ENCODE measurements at places on chromosomes 4 and X.

DNA sequence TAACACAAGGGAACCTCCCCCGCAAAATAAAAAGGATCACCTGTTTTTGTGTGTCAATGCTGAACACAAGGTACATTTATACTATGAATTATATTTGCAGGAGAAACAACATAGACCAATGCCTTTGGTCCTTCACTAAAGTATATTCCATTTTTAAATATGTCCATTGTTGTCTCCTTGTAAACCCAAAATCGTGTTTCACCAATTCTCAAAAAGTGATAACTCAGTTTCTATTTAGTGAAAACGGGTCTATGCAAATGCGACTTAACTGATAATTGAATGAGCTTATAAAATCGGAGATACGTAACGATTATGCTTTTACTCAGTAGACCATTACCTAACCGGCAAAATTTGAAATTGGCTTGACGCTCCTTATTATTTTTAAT, 2.1 kb downstream of the BRWD3 start:
- no peak for DNase-seq

- no peak for DNase-seq
Measured at GRCh38 chrX:148381603-148382002, 118.8 kb upstream of the AFF2 start.

DNA sequence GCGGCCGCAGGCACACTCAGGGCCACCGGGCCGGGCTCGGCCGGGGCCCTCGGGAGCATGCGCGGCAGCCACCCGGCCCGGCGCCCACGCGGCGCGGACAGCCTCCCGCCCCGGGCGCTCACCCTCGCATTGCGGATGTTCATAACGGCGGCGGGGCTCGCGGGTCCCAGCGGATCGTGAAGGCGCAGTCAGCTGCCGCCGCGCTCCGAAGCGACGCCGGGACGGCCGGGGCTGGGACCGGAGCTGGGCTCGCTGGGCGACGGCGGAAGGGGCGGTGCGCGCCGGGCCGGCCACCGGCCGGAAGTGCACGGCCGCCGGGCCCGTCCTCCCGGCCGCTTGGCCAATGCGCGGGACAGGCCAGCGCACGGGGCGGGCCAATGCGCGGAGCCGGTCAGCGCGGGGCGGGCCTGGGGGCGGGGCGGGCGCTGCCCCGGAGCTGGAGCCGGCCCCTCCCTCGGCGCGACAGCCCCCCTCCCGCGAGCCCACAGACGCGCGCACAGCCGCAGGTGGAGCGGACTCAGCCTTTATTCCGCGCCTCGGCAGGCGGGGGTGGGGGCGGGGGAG, at the start of gene NAA10:
Gene NAA10, minus strand, starts transcription at position 276 of the 564 bp plus-strand sequence. Its CDS starts 133 bp downstream, at position 143.
- peak; percentile 72 for DNase-seq

- DNase-seq = no peak
Measured at GRCh38 chr4:158459085-158459820, 62.4 kb upstream of the RXFP1 start.

GRCh38 chr4:73309211-73309610, 50.6 kb upstream of the ANKRD17 start:
- no peak for DNase-seq

DNA sequence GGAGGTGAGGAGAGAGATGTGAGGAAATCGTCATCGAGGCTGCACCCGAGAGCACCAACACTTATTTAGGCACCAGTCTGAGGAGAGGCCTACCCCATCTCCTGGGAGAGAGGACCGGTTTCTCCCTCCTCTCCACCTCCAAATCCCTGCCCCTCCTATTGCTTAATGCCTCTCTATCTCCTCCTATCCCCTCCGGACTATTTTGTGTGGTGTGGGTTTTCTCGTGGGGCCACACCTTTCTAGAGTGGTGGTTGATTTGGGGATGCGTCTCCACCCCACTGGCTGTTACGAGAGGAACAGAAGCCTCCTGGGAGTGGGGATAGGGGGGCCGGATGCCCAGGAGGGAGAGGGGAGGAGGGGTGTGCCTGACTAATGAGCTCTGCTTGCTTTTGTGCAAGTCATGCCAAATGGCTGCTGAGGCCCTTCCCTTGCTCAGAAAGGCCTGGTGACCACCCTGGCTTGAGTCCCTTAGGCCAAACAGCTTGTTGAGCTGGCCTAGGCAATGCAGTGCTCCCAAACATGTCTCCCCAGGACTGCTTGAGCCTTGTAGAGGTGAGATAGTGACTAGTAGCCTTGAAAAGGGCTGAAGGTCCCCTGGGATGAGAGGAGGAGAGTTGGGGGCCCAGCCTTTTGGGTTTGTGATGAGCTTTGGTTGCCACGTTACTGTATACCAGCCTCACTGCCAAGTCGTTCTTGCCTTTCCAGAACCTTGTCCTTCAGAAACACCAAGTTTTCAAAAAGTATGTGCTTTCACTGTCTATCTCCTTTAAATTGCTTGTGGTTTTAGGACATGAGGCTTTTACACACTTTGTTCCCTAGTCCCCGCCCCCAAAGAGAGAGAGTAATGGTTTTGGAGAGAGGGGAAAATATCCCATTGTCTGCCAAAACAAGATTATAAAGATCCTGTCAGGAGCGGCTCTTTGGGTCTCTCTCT, 1.2 kb downstream of the MSN start:
- DNase-seq = no peak

GRCh38 chr4:147309434-147309833, 171.5 kb upstream of the EDNRA start:
- no peak for DNase-seq

DNA sequence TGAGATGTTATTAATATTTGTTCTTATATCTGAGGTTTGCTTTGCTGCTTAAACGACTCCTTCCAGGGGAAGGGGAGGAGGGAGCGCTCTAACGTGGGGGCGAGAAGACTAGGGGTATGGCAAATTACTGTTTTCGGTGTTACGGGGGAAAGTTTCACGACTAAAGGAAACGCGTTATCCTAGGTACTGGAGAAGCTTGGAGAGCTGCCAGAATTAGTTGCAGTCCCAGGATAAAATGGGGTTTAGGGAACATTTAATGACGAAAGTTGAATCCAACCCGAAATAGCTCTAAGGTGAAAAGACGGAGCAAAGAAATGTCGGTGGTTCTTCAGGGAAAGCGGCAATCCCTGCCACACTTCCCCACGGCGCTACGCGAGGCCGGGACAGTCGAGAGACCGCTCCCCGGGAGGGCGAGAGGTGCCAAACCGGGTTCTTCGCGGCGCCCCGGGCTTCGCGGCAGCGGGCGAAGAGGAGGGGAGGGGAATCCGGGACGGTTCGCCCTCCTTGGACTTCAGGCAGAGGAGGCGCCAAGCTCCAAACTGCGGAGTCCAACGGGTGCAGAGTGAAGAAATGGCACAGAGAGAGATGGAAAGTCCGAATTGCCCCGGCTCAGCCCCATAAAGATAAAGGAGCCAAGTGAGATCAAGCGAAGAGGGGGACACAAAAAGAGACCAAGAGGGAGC, 724 bp downstream of the THOC2 start:
- no peak for DNase-seq

GRCh38 chr4:94929696-94930095, 171.9 kb downstream of the BMPR1B start:
- DNase-seq = no peak

GRCh38 chr4:181761156-181761555, 482.0 kb upstream of the TENM3 start:
- DNase-seq = no peak

GRCh38 chrX:17039826-17040225, 93.4 kb downstream of the REPS2 start:
- DNase-seq = no peak

DNA sequence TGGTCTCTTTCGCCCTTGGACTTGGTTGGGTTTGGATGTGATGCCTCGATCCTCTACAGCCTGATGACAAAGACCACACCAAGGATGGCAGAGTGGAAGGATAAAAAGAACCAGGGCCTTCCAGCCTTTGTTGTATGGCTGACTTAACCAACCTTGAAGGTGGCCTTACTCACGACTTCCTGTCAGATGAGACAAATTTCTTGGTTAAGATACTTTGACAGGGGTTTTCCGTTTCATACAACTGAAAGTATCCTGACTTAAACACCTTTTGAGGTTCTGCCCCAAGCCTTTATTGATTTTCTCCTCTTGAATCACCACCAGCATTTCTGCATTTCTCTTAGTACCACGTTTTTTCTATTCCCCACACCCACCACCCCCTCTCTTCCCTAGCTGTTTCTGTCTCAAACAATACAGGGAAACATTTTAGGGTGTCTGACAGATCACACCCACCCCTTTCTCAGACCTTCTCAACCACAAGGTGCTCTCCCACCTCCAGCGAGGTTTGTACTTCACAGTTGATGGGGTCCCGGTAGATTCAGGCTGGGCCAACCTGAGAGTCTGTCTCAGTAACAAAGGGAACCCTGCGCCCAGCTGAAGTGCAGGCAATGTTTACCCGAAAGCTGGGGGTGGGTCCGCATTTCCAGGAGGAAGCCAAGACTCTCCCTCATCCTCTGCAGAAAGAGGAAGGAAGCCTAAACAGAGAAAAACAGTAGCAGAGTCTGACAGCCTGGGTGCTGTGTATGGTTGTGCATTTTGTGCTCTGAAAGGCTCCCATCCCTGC, 5.0 kb upstream of the TSPAN5 start:
- DNase-seq = no peak

DNA sequence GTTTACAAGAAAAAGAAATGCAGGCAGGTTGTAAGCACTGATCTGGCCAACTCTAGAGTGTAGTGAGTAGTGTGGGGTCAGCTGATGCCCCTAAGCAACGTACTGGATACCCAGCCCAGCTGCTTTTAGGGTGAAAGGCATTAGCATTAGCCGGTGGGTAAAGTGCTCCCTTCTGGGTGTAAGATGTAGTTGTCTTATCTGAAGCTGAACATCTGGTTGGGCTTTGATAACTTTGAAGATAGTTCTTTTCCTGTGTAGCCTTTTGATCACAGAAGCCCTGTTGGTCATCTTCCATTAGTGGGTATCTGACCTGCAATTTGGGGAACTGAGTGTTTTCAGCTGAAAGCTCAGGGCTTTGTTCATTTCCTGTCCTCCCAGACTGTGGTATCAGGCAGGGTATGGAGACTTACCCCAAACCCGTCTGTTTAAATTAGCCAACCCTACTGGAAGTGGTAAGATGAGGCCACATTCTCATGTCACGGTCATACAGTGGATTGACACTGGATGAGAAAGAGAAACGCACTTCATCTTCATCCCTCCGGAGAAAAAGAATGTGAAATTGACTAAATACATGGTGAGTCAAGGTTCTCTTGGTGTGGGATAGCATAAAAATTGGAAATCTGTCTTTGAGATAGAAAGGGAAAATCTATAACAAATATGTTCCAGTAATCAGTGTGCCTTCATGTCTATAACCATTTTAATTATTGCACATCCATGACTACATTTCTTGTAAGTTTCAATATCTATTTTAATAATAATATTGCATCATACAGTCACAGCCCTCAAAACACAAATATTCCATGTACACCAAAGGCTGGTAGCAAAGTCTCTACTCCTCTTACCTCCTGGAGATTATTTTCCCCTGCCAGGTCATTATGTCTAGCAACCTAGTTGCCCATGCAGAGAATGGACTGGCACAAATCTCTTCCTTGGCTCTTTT, 8.7 kb downstream of the RHOH start:
- DNase-seq = no peak

- no peak for DNase-seq
Measured at GRCh38 chr4:158050942-158051341, 121.9 kb downstream of the GASK1B start.

DNA sequence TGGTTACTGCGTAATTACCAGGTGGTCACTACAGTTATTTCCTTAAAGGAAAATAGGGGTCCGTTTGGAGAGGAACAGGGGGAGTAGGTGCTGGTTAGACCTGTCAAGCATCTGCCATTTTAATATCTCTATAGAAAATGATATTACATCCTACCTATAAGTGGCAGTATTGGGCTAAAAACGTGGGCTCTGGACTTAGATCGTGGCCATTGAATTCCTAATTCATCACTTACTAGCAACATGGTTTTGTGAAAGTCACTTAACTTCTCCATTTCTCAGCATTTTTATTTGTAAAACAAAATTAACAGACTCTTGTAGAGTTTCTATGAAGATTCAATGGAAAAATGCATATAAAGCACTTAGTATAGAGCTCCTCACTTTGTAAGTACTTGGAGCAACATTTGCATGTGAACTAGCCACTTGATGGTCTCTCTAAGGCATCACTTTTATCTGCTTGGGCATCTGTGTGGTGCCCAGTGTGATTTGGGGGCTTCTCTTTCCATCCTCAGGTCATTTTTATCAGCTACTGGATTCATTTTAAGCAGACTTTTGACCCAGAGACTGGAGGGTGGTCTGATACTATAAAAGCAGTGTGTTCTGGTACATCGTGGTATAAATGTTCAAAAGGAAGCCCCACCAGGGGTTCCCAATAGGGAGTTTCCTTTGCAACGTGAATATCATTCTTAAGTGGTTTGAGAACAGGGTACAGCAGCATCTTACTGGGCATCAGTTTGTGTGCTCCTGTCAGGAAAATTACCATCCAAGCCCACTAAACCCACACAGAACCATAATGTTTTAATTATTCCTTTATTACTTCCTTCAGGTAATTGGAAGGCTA, 42.7 kb upstream of the RASSF6 start:
- peak; percentile 17 for DNase-seq

DNA sequence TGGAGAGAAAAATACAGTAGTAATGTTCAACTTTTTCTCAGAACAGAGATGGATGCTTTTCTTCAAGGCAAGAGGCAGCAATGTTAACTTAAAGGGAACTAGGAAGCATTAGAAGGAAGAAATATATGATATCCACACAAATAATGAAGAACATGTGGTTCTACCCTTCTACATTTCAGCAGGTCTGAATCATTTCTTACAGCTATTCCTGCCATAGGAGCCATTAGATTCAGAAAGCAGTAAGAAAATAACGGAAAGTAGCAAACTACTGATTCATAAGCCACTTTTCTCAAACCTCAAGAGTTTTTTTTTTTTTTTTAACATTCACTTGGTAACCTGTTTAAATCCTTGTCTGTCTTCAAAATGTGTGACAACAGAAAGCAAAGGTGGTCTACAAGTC, 1251.6 kb upstream of the AGA start:
- no peak for DNase-seq

DNA sequence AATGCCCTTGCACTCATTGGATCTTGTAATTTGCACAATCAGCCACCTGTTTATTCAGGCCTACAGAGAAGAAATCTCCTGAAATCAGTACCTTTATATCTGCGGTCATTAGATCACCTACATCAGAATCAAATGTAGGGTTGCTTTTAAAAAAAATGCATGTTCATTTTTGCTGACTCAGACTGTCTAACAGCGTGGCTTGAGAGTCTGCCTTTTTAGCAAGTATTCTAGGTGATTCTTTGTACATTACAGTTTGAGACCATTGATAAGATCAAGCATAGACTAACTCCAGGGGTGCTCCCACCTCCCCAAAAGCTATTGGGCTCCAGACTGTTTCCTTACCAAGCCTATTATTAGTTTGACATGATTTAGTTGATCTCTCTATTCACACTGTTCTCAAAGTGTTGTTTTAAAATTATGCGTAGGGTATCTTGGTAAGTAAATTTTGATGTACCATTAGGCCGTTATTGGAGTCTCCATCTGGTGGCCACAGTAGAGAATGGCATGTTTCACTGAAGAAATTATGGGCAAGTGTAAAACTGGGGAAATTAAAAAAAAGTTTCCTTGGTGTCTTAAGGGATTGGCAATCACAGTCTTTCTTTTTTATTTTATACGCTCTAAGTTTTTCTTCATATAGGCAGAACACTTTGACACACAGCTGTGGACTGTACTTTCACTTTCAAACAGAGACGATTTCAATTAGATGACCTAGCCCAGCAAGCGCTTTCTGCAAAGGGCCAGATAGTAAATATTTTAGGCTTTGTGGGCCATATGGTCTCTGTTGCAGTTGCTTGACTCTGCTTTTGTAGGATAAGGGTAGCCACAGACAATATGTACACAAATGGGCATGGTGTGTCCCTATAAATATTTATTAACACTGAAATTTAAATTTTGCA, 33.7 kb upstream of the MSL3 start:
- no peak for DNase-seq
